Suprapubic skin (tissue), 4 donors: ENCODE measurements at places on chromosomes 16 and 17.

DNA sequence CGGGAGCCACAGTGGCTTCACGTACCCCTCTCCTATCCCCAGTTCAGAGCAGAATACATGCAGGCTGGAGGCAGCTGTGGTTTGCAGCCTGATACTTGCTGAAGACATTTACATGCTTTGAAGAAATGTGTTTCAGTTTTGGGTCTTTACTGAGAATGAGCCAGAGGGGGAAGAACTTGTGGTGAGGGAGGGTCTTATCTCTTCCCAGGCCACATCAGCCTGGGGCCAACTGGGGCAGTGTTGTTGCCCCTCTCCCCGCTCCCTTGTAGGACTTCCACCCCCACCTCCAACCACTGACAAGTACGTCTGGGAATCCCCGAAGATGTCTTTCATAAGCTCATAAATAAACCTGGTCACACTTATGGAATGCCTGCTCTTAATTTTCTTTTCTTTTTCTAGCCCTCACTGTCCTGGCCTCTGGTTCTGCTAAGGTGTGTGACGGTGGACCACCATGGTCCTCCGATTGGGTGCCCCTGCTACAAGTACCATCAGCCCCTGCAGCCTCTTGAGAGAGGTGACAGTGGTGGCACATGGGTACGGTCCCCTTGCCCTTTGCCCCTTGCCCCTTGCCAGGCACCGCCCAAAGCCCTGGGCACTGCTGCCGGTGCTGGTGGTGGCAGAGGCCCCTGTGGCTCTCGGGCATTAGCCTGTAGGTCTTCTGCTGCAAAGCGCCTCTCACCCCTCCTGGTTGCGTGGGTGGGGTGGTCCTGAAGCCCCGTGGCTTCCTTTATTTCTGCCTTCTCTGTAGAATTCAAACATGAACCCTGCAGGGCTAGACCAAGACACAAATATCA lies 144.8 kb upstream of the RPH3AL start:
- DNase-seq = no peak

GRCh38 chr17:63741143-63741407 lies 524 bp downstream of the STRADA start:
- no peak for DNase-seq

- no peak for DNase-seq
Observed at GRCh38 chr17:3968886-3969524, 4.8 kb upstream of the ATP2A3 start.

DNA sequence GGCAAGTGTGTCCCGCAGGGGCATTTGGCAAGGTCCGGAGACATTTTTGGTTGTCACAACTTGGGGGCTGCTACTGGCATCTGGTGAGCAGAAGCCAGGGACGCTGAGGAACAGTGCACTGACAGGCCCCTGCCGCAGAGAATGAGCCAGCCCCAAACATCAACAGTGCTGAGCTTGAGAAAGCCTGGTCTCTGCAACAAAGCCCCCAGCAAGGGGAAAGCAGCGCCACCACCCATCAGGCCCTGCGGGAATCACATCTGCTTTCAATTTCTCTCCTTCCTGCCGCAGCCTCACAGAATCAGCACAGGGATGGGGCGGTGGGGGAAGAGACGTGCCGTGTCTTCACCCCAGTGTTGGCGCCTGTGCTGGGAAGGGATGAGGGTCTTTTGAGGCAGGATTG lies 14.8 kb upstream of the PRPSAP1 start:
- DNase-seq = no peak

- DNase-seq = no peak
Observed at GRCh38 chr17:12180644-12181261, 160.1 kb downstream of the MAP2K4 start.

DNA sequence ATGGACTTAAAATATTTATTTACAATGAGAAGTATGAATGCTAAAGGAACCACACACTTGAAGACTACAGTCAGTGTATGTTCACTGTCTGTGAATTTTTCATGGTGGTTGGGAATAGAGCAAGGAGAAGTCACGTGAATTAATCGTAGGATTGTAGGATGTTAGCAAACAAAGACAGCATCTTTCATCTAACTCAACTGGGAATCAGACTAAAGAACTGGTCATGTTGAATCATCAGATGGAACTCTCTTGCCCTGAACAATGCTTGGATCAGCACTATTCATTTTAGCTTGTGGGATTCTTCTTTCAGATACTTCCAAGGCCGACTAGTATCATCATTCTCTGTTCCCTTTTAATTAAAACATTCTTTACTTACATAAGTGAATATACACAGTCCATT lies 18.1 kb downstream of the KCNJ2 start:
- DNase-seq = no peak

- DNase-seq = peak; percentile 95
Observed at GRCh38 chr16:85306071-85306792, 194.0 kb upstream of the CIBAR2 start.

DNA sequence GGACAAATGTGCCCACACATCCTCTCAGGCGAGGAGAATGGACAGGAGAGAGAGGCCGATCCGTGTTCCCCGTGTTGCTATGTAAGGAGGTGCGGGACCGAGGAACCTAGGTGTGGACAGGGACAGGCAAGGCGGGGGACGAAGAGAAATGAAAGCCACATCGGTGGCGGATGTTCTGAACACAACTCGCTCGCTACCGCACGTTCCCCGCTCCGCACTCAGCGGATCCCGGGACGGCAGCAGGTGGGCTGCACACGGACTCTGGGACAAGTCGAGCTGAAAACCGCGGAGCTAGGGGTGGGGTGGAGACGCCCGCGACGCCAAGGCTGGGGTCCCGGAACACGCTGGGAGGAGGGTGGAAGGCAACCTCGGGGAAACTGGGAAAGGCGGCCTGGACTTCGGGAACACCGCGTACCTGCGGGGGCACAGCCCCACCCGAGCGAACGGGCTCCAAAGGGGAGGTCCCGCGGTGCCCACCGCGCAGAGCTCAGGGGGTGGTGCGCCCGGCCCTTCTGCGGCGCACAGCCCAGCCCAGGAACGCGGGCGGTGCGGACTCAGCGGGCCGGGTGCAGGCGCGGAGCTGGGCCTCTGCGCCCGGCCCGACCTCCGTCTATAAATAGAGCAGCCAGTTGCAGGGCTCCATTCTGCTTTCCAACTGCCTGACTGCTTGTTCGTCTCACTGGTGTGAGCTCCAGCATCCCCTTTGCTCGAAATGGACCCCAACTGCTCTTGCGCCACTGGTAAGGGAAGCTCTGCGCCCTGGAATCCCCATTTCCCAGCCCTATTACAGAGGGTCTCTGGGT lies at the start of gene MT1E:
Gene MT1E, plus strand, starts transcription at position 642 of the 803 bp plus-strand sequence. Its CDS starts 71 bp downstream, at position 713.
- peak; percentile 86 for DNase-seq

GRCh38 chr16:4327386-4328045 lies 11.6 kb downstream of the GLIS2 start:
- DNase-seq = no peak

GRCh38 chr17:56486732-56487131 lies 106.8 kb upstream of the NOG start:
- DNase-seq = no peak

DNA sequence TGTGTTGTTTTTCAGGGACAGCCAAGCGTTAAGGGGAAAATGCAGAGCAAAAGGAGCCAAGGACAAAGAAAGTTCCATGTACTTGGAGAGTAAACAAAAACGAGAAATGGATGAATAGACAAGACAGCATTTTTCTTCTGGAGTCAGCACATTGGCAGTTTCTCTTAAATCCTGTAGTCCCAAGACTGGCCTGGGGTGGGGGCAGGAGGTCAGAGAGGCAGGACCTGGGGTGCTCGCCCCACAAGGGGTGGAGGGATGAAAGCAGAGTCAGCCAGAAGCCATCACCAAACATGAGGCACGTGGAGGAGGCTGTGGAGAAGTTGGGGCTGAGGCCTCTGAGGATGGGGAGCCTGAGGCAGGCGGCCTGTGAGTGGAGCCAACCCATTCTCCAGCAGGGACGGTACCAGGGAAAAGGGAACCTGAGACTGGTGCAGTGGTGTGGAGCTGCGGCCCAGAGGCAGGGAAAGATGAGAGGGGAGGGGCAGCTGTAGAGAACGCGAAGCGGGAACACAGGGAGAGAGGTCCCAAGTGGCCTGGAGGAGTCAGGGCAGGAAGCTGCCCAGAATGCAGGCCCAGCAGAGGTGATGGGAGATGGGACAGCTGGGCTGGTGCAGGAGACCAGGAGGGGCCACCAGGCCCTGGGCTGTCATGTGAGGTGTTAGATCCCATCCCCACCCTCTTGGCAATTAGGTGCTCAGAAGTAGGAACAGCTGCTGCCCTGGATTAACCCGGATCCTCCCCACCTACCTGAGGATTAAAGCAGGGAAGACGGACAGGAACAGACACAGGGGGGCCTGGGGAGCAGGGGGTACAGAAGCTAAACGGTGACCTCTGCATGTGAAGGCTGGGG lies 3.3 kb downstream of the TLCD3B start:
- no peak for DNase-seq

- DNase-seq = no peak
Observed at GRCh38 chr16:67245674-67246080, 1.6 kb downstream of the FHOD1 start.

- no peak for DNase-seq
Observed at GRCh38 chr17:42094375-42095069, 3.8 kb downstream of the ZNF385C start.

DNA sequence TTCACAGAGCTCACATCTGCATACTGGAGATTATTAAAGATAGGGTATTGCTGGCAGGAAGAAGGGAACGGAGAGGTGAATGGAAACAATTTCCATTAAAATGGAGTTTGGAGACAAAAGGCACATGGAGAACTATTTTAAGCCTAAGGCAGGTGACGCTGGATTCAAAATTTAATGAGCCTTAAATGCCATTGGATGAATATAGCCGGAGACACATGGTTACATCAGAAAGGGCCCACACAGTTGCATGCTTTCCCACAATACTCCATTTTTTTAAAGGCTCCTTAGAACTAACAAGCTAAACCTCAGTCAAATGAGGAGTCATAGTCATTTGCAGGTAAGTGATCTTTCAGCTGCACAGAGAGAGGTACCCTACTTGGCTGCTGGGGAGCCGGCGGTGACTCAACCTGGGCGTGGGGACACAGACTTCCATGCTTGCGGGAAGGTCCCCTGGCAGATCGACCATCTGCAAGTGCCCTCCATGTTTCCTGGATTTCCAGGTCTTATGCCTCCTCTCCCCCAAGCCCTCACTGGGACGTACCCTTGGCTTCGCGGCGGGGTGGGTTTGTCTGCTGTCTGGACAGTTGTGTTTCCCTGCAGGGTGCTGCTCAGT lies 259.2 kb downstream of the CBLN1 start:
- DNase-seq = no peak

DNA sequence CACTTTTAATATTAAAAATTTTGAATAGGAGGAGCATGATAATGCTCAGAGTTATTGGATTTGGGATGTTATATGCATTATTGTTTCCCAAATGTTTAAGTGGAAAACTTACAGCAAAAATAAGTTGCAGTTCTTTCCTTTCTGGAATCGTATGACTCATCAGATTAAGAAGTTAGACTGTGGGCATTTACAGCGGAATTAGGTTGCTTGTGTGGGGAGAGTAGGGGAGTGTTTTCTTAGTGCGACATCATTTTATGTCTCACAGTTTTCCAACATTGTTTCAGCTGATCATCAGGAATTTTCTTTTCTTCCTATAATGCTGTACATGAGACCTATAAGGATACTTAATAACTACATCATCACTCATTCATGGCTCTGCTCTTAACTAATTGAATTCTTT lies 1631.8 kb downstream of the CDH8 start:
- DNase-seq = no peak

DNA sequence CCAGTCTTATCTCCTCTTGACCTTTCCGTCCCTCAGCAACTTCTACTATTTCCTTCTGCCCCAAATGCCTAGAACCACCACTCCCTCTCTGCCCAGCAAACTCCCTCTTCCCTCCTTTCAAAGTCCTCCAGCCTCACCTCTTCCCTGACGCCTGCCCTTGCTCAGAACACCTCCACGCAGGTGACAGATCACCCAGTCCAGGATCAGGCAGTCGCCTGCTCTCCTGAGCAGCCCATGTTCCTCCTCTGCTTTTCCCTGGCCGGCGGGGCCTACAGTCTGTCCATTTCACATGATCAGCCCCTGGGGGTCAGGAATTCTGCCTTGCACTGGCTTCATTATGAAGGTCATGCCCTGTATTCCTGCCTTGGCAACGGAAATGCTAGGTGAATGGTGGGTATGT lies 422 bp downstream of the CD300LF start:
- DNase-seq = no peak

GRCh38 chr17:56831369-56832095 lies 2.2 kb downstream of the C17orf67 start:
- no peak for DNase-seq

GRCh38 chr16:379183-379960 lies 2.4 kb downstream of the PGAP6 start:
- DNase-seq = no peak

GRCh38 chr16:19805459-19806162 lies 79.0 kb downstream of the GPRC5B start:
- no peak for DNase-seq

DNA sequence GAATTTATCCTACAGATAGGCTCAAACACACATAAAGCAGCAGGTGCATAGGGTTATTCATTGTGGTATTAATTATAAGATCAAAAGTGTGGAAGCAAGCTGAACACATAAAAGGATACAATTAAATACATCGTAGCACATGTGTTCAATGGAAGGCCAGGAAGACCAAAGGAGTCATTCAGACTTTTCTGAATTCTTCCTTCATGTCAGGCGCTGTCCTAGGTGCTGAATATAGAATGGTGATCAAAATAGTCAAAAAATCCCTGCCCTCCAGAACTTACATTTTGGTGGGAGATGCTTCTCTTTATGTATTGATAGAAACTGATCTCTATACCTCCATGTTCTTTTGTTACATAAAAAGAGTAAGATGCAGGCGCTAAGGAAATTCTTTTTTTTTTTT lies 439.0 kb upstream of the ASIC2 start:
- no peak for DNase-seq

- DNase-seq = no peak
Observed at GRCh38 chr17:77958716-77959125, 218 bp downstream of the TNRC6C start.

DNA sequence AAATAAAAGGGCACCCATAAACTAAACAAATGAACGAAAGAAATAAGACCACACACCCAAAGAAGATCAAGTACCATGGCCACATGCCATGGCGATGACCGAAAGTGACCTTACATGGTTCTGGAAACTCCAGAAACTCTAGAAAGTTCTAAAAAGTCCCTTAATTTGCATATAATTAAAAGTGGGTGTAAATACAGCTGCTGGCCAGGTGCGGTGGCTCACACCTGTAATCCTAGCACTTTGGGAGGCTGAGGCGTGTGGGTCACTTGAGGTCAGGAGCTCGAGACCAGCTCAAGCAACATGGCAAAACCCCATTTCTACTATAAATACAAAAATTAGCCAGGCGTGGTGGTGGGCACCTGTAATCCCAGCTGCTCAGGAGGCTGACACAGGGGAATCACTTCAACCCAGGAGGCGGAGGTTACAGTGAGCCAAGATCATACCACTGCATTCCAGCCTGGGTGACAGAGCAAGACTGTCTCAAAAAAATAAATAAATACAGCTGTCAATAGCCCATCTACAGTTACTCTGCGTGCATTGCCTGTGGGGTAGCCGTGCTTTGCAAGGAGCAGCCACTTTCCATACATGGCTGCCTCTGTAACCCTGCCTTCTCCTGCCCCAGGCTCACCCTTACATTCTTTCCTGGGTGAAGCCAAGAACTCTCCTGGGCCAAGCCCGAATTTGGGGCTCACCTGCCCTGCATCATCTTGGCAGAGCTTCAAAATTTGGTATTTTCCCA lies 7.2 kb upstream of the ZNF778 start:
- no peak for DNase-seq

GRCh38 chr17:82765371-82765770 lies 13.5 kb downstream of the TBCD start:
- no peak for DNase-seq
